ENCODE measurements at places on chromosomes 5 and 9.
A peak's percentile ranks its signal among the peaks of the same experiment; 100 is the strongest.

- DNase-seq, result no peak
These were observed 17.9 kb upstream of the APBA1 start for GRCh38 chr9:69689991-69690538.

DNA sequence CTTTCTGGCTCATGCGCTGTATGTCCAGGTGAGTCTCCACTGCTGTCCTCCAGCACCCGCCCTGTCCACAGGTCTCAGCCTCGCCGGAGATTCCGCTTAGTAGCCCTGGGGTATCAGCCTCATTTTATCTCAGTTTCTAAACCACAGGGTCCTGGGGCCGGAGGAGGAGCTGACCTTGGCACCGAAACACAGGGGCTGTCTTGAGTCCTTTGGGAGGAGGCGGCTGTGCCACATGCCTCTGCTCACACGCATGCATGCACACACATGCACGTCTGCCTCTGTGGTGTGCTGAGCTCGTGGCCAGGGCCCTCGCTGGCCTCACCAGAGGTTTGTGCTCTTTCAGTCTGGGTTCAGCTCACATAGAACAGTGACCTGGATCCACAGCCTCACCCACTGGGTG lies 23.3 kb downstream of the TRIP13 start:
- DNase-seq, result no peak

DNA sequence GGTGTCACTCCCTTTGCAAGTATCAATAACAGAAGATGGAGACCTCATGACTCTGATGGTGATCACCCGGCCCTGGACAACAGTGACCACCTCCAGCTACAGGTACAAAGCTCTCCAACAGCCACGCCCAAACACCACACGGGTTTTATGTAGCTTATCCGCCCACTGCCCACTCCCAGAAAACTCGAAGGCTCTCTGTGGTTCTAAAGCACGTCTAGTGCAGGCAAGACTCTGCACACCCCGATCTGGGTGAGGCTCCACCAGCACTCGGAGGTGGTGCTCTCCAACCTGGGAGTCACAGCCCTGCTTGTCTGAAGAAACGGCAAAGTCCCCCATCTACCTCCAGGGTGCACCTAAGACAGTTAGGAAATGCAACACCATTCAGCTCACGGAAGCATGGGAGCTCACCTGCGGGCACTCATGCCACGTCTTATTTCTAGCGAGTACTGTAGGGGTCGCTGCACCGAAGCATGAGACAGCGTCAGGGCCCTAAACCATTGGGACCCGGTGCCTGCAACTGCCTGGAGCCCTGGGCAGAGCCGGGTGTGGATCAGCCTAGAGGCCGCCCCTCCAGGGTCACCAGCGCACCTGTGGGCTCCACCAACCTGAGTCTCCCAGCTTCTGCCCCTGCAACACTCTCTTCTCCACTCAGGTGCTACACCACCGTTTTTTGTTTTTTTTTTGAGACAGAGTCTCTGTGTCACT lies 58.1 kb upstream of the ZNF354A start:
- DNase-seq, result no peak

GRCh38 chr9:20030671-20031070 lies 241.8 kb upstream of the SLC24A2 start:
- DNase-seq, result no peak

- DNase-seq, result no peak
These were observed 607.2 kb upstream of the WWC1 start for GRCh38 chr5:167684251-167684650.

- no peak for DNase-seq
These were observed 145.2 kb downstream of the EDIL3 start for GRCh38 chr5:84239494-84239893.

DNA sequence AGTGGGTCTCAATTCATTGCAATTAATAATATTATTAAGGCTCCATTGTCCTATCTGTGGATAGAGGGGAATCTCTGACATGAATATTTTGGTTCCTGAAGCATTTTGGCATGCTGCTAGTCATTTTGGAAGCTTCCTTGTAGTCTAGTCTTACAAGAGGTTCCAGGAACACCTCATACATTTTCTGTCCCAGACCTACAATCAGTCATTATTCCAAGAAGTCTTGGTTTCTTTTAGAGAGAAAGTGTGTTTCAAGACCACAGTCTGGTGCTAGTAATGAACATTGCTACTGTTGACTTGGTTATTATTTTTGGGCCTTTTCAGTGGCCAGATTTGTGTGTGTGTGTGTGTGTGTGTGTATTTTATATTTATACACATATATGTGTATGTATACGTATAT lies 98.9 kb downstream of the ERCC6L2 start:
- DNase-seq, result no peak

DNA sequence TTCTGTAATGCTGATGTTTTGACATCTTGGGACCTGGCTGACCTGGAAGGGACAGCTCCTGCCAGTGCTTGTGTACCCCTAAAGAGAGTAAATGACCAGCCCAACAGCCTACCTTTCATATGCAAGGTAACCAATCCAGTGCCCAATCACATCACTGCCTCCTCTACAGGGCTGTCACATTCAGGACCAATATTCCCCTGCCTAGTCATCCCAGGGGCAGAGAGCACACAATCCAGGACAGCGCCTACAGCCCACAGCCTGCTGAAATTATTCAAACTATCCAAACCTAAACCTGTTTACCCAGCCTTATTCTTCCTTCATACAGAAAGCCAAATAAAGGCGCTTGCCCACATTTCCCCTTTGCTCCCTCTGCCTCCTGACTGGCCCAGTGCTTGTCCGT lies 284.1 kb downstream of the CTNND2 start:
- no peak for DNase-seq

DNA sequence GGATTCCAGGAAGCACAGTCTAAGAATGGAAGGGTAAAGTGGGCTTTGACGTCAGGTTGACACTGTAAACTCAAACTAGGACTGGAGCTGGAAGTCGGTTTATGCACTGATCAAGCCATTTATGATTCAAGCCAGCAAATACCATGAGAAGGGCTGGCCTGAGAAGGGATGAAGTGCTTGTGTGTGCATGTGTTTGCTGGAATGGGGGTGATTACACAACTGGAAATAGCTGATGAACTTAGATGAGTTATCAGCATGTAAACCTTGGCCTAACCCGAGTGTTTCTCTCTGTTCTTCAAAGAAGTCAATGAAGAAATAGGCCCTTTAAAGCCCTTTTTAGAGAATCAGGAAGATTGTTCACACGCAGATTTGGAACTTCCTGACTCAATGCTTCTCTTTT lies 287.6 kb downstream of the RFX3 start:
- no peak for DNase-seq

- no peak for DNase-seq
These were observed 45.2 kb downstream of the SH3TC2 start for GRCh38 chr5:149017636-149018035.

DNA sequence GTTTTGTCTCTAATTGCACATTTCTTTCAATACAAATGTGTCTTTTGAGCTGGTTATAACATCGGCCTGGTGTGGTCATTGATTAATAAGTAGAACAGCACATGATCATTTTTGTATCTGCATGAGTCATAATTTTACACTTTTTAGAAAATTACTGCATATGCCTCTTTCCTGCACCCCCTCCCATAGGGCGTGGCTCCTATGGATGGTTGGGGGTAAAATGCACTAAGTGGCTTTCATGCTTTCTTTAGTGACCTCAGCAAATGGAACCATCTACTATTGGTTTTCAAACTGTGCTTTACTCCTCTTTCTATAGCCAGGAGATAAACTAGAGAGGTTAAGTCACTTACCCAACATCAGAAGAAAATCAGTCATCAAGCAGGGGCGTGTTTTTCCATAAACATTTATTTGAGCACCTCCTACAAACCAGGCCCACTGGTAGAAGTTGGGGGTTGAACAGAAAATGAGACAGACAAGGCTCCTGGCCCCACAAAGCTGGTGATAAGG lies 3.8 kb downstream of the ANXA6 start:
- DNase-seq, result no peak

DNA sequence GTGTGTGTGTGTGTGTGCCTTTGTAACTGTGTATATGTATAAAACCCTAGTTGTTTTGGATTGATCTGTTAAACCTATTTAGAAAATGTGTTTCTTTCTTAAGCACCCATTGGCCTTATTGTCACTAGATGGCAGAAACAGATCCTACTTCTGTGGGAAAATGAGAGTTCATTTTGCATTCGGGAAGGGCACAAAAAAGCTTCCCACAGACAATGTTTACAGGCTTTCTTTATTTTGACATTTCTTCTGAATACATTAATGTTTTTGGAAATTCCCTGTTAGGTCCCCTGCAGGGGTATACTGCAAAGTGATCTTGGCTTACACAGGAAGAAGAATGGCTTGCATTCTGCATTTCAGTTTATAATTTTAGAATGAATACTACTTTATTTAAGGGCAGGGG lies 481.8 kb upstream of the ARRDC3 start:
- DNase-seq, result no peak

- DNase-seq, result no peak
These were observed 43.1 kb upstream of the ANKDD1B start for GRCh38 chr5:75568202-75568601.

- DNase-seq, result no peak
These were observed 271.5 kb downstream of the CCDC171 start for GRCh38 chr9:15824310-15824709.

- DNase-seq, result no peak
These were observed 128.3 kb downstream of the EFNA5 start for GRCh38 chr5:107542428-107542827.

DNA sequence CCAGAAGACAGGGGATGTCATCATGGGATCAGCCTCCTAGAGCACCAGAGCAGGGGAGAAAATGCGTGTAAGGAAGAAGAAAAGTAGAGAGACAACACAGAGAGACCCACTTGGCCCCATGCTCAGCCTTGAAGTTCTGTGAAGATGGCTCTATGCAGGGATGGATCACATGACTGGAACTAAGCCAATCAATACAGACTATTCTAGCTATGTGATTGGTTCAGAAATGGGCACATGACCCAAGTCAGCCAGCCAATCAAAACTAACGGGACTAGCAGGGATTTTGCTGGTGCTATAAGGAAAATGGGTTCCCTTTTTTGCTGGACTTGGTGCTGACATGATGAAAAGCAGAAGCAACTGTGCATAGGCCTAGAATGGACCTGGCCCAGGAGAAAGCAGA lies 173.0 kb upstream of the TBC1D2 start:
- DNase-seq, result no peak

- DNase-seq, result peak; percentile 62
These were observed 3.9 kb downstream of the ACSL6 start for GRCh38 chr5:132007399-132008162.

GRCh38 chr9:127710204-127710783 lies 3.5 kb downstream of the CFAP157 start:
- DNase-seq, result no peak

DNA sequence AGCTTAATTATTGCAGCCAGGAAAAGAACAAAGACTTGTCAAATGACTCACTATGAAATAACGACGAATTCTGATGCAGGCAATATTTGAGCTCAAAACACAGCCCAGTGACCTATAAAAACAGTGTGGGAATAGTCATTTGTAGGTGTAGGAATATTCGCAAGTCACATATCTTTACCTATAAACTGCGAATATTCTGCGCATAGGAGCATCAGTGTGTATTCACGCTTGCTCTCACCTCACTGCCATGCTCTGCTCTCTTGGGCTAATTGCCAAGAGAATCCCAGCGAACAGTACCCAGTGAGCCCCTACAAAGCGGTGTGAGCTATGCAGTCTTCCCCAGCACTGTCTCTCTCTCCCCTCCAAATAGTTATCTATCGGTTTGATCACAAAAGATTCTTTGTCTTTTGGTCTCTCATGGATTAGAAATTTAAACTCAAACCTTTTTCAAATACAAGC lies 74.2 kb downstream of the ST8SIA4 start:
- no peak for DNase-seq

DNA sequence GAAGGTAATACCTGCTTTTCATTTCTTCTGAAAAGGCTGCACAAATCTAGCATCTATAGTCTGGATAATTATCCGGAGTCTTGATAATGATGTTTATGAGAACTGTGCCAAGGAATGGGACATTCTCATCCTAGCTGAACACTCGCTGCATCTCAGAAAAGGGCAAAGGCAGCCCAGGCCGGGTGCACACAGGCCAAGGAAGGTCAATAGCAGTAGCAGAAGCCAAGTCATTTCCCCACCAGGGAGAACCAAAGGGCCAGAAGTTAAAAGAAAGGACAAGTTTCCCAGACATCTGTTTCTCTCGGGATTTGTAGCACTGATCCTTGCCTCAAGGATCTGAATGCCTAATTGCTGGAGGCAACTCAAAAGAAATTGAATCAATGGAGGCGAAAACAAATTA lies 66.1 kb upstream of the ANKRD55 start:
- DNase-seq, result no peak

Data from femur (tissue), 1 donor.